ENCODE measurements at places on chromosomes 6 and 20.

DNA sequence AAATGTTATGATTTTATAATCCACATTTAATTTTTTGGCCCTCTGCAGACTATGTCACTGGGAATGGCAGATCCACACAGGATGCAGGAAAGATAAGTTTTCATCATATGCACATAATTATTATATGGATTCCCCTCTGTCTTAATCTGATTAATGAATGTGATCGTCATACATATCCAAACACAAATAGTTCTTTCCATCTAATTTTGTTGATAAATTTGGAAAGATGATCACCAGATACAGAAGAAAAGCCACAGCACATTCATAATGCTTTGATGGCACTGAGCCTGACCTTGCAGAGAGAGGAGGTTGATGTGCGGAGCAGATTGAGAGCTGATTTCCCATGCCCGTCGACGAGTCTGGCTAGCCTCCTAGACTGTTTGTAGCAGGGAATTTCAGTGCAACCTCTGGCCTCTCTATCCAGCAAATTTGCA lies 471.5 kb downstream of the EPM2A start:
- DNase-seq, result no peak

DNA sequence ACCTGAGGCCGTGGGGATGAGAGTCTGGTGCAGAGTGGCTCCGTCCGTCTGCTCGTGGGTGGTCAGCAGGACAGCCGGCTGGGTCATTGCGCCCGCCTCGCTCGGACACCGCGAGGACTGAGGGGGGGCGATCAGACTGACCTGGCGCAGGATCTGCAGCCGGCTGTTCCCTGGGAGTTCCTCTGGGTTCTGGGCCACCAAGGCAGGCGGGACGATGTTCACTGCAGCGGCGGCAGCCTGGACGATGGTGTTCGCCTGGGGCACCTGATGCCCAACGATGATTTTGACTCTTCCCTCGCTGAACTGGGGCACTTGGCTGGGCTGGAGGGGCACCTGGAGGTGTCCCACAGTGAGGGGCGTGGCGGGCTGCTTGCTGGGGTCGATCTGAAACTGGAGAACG lies 39.2 kb downstream of the ZFP64 start:
- DNase-seq, result no peak

DNA sequence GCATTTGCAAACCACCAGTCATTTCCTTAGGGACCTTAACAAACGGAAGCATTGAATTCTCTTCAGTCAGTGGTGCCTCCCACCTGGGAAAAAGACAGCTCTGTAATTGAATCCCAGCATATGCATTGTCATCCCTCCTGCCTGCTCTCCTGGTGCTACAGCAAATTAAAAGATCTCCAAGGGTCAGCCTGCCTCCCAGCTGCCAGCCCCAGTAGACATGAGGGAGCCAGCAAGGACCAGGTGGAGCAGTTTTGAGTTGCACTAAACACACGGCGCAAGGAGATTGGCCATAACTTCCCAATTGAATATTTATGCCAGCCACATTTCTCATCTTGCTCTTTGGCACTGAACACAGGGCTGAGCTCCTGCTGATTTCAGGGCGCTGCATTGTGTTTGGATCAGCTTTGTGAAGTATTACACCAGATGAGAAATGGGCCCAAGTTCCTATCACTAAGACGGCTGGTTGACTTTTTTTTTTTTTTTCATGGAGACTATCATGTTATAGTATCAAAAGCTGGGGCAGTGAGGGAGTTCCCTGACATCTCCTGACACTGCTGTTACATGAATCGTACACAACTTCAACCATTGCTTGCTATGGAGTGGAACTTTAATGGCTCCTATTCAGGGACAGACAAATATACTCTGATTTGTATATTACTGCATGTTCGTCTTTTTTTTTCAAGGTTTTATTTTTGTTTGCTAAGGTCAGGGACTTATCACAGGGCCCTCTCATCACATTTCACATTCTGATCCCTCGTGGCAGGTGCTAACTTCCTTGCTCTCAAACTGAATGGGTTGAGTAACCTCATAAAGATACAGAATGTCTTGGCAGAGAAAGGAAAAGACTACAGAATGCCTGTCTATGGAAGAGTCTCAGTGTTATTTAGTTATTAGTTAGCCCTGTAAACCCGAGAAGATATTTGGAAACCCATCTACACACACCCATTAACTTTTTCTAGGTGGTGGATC lies 191.1 kb downstream of the EYA4 start:
- DNase-seq, result no peak

- DNase-seq, result peak; percentile 43
Observed at GRCh38 chr6:166488076-166488685, 98.3 kb downstream of the RAMACL start.

- DNase-seq, result no peak
Observed at GRCh38 chr20:37992802-37993409, 40.4 kb downstream of the TTI1 start.

GRCh38 chr6:80523531-80523997 lies 417.1 kb downstream of the BCKDHB start:
- no peak for DNase-seq

GRCh38 chr6:20542927-20543602 lies 8.8 kb downstream of the CDKAL1 start:
- no peak for DNase-seq

Data from stimulated activated CD4-positive, alpha-beta T cell treated with anti-CD3 and anti-CD28 coated beads, Interleukin-4, amount 100 ng/mL, for 48 hours (primary cell).